Cortex of kidney (tissue), 1 donor: ENCODE measurements at places on chromosomes 3 and 15.

DNA sequence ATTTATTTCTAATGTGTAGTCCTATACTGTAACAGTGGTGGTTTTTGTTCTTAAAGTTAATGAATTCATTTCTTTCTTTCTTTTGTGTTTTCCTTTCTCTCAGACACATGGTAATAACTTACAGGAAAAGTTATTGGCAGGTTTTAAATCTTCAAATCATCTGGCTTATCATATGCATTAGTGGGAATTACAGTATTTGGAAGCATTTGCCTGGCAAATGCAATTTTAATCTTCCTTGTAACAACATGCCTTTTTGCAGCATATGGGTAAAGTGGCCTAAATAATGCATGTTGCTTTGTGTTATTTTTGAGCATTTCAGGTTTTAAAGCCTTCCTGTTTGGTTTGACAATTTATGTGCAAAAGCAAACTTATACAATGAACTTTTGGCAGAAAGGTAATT, 66.8 kb downstream of the GALK2 start:
- DNase-seq, result no peak

DNA sequence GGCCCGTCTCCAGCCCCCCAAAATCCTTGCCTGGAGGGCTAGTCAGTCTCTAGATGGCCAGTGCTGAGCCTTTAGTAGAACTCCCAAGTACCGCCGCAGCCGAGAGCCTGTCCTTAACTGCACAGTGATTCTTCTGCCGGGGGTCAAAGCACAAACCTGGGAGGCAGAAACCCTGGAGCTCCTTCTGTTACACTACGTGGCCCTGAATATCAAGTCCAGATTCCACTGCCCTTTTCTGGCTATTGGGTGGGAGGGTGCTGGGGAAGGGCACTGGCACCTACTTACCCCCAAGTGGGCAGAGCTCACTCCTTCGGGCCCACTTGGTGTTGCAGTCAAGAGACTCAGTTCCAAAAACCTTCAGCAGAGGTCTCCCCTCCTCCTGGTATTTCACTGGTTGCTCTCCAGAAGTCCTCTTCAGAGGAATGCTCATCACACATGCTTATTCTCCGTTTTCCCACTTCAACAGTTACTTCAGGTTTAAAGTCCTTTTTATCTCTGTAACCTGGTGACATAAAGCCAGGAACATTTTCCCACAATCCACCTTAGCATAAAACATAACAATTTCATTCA, 10.8 kb downstream of the PDHB start:
- DNase-seq, result no peak

GRCh38 chr3:10792208-10792607, 23.8 kb upstream of the SLC6A11 start:
- DNase-seq, result no peak

DNA sequence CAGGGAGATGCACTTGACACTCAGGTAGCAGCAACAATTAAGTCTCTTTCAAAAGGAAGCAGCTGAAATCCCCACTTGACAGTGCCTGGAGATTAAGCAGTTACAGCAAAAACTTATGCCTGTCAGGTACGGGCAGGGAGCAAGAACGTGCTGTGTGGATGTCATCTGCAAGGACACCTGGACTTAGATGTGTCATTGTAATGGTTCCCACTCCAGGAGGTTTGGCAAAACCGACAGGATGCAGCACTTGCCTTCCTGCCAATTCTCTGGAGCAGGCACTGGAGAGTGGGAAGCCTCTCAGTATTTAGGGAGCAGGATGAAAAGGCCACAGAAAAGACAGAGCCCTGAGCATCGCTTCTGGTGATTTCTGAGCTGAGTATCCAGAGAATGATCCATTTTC, 292.4 kb downstream of the PDCD6IP start:
- no peak for DNase-seq

GRCh38 chr3:105842449-105842848, 26.4 kb downstream of the CBLB start:
- no peak for DNase-seq

- DNase-seq, result no peak
Measured at GRCh38 chr3:77186728-77187127, 146.8 kb downstream of the ROBO2 start.

DNA sequence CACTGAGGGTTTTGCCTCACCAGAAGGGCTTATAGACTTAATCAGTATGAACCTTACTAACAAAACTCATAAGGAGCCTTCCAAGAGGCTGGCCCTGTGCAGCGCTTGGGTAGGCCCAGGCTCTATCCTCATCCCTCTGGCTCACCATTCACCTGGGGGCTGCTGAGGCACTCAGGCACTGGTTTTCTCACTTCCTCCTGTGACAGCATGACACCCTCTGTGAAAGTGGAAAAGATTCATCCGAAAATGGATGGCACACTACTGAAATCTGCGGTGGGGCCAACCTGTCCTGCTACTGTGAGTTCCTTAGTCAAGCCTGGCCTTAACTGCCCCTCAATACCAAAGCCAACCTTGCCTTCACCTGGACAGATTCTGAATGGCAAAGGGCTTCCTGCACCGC, 41.3 kb downstream of the PSMD6 start:
- DNase-seq, result no peak

DNA sequence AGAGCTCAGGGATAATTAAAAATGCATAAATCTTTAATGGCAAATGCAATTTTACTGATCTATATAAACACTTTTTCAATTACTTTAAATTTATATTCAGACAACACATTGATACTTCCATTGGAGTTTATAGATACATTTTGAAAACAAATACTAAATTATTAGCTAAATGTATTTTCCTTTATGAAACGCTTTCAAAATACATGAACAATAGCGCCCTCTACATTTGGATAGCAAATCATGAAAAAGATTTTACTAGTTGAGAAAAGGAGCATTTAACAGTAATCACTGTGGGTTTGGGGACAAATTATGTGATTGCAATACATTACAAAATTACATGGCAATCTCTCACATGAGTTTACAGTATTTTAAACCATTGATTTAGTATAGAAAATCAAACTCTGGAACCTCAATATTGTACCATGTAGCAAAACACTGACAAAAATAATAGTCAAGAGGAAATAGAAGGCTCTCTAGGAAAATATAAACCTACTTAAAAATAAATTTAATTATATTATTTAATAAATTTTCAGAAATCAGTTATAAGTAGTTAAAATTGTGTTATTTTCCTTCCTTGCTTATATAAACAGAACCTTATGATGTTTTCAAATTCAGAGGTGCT, 207.9 kb downstream of the ZIC1 start:
- DNase-seq, result no peak

DNA sequence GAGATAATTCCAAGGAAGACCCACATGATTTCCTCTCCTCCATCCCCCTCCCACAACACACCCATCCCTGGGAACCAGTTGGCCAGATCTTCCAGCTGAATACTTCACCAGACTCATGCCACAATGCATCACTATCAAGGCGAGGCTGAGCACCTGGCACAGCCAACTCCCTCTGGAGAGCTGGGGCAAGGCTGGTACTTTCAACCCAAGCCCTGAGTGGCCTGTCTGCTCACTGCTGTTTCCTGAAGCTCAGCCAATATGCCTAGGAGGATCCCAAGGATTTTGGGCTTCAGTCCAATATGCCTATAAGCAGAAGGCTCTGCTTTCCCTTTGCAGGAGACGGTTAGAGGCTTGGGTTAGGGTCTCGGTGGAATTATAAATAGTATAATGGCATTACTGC, 90.9 kb upstream of the NEO1 start:
- no peak for DNase-seq

DNA sequence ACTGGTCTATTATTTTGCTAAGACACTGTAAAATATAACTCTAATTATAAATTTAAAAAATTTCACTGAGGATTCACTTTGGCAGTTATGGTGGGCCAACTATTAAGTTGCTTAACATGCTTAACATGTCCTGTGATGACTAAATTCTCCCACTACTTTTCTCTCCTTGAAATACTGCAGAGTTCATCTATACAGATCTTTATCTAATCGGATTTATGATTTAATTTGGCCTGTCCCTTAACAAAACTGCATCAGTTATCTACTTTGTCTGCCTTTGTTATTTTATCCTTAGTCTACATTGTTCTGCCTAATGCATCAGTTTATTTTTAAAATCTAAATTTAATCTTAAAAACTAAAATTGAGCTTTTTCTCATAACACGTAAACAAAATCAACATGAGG, 26.4 kb downstream of the CD96 start:
- DNase-seq, result no peak

DNA sequence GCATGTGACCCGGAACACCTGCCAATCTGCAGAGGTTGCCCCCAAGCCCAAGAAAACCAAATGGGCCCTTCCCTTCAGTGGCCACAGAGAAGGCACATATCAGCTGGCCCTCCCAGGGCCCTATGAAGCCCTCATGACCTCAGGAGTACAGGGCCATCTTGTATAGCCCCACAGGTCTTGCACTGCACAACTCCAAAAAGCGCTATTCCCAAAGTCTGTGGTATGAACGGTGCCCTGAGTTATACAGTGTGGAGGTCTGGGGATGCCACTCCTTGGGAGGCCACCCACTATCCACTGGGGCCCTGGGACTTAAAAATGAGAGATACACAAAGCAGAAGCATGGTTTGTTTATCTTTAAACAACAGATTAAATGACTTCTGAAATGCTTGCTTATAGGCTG, 61.5 kb downstream of the CAPN7 start:
- DNase-seq, result no peak

DNA sequence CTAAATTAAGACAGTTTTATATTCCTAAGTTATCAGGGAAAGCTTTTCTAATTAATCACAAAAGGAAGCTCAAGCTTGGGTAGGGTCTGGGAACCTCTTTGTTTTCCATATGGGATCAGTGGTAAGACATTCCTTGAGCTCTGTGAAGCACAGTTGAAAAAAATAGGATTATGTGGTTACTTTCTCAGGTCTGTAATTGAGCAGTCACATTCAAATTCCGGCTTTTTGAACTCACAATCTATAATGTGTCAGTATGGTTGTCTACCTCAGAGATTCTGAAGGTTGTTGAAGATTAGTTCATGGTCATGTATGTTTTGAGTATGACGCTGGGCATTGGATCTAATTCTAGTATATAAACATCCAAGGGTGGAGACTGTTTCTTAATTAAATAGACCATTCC, 364.5 kb downstream of the LPP start:
- no peak for DNase-seq

DNA sequence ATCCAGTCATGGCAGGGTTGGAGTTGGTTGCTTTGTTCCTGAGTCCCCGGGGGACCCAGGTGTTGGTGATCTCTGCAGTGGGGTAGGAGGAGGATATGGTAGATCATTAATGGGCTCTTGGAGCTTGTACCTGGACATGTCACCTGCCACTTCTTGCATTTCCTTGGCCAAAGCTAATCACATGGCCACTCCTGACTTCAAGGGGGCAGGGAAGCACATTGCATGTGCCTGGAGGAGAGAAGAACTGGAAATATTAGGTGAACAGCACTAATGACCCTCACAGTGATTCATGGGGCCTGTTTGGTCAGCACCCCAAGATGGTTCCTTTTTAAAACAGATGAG, 87.1 kb upstream of the MYZAP start:
- no peak for DNase-seq

DNA sequence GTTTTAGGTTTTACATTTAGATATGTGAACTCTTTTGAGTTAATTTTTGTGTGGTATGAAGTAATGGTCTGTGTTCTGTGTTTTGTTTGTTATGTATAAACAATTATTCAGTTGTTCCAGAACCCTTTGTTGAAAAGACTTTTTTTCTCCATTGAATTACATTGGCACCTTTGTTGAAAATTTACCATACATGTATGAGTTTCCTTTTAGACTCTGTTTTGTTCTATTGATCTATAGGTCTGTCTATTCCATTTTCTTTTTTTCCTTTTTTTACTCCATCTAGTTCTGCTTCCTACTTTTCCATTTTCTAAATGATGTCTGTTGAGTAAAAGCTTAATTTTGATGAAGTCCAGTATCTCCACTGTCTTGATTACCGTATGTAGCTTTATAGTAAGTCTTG, 31.4 kb downstream of the ARIH2 start:
- DNase-seq, result no peak

- no peak for DNase-seq
Measured at GRCh38 chr3:53464424-53464823, 30.0 kb upstream of the CACNA1D start.

GRCh38 chr3:43365601-43366305, 79.4 kb downstream of the SNRK start:
- DNase-seq, result no peak

DNA sequence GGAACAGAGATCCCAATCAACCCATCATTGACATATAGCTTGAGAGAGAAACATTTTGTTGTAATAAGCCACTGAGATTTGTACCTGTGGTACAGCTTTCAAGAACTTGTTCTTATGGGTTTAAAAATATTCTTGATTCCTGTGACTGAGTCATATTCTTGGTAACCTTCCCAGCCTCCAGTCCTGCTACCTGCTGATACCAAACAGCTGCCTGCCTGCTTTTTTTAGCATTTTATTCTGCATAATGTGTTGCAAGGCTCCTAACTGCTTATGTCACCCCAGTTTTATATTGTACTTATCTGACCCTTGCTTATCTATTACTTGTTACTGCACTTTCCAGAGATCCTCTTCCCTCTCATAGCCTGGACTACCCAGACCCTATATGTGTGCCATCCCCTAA, 349.3 kb upstream of the SOX2 start:
- no peak for DNase-seq

- DNase-seq, result no peak
Measured at GRCh38 chr3:73669260-73669659, 44.5 kb upstream of the PDZRN3 start.

GRCh38 chr3:11140030-11140712, 14.1 kb upstream of the HRH1 start:
- no peak for DNase-seq

DNA sequence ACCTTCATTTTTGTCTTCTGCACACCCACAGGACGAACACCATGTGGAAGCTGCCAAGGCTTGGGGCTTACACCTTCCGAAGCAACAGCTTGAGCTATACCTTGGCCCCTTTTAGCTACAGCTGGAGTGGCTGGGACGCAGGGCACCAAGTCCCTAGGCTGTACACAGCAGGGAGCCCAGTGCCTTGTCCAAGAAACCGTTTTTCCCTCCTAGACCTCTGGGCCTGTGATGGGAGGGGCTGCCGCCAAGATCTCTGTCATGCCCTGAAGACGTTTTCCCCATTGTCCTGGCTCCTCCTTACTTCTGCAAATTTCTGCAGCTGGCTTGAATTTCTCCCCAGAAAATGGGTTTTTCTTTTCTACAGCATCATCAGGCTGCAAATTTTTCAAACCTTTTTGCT, 7.8 kb downstream of the CNTN4 start:
- DNase-seq, result no peak

- DNase-seq, result no peak
Measured at GRCh38 chr3:167148136-167148535, 232.0 kb downstream of the ZBBX start.

- no peak for DNase-seq
Measured at GRCh38 chr3:140247775-140248174, 312.8 kb downstream of the CLSTN2 start.

- DNase-seq, result no peak
Measured at GRCh38 chr3:118272991-118273390, 761.7 kb downstream of the IGSF11 start.

DNA sequence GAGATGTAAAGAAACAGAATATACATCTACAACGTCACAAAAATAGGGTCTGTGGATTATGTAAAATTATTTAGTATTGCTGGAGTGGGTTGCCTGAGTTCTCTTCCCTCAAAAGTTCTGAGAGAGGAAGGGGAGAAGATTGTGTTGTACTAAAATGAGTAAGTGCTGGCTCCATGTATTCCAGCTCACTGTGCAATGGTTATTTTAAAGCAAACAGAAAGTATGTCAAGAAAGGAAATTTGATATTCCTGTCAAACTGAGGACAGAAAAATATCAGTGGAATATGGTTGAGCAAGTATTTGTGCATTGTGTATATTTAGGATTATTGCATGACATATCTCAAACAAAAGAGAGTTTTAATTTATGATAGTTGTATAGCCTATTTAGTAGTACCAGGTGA, 2.2 kb downstream of the TRPC1 start:
- DNase-seq, result no peak

GRCh38 chr15:45205192-45205591, 17.4 kb upstream of the SHF start:
- no peak for DNase-seq
